Left lobe of liver (tissue), 2 donors: ENCODE measurements at places on chromosomes 3 and 15. TPM values are rescaled to one million over a fixed set of nuclear protein-coding genes. Genes with fewer than 3 reads are reported as not detected.

DNA sequence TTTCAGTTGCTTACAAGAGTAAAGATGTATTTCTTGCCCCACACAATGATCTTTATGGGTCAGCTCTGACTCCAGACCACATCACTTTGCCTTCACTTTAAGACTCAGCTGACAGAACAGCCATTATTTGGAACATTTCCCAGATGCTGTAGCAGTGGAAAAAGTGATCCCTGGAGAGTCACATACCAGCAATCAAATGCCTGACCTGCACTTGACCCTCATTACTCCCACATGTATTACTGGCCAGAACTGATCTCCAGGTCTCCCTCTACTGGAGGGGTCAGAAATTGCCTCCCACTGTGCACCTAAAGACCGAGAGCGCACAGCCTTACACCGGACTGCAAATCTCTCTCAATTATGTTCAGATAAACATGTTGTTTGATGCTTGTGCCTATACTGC is 88.6 kb upstream of the ZNF385D start:
- no peak for DNase-seq

GRCh38 chr3:156535162-156535627 is 19.7 kb downstream of the SSR3 start:
- peak; percentile 49 for DNase-seq

- DNase-seq = no peak
Measured at GRCh38 chr3:127410137-127410488, 122.3 kb upstream of the PRR20G start.

- no peak for DNase-seq
Measured at GRCh38 chr3:111858642-111859041, 423 bp upstream of the PHLDB2 start.

- no peak for DNase-seq
Measured at GRCh38 chr3:18370672-18371071, 54.5 kb downstream of the SATB1 start.

GRCh38 chr15:60536314-60536713 is 57.4 kb upstream of the ICE2 start:
- no peak for DNase-seq

DNA sequence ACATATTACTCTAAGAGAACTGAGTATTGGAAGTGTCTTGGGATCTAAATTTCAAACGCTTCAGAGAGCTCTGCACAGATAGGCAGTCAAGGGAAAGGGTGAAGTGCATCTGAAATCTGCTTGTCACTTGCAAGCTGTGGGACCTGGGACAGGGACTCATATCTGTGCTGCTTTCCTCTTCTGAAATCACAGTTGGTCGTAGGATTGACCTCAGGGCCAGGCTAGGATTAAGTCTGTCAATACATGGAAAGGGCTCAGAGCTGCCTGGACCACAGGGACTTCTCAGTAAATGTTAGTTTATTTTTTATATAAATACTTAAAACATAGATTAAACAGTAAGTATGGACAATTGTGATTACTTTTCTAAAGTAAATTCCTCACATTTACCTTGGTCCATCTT is 74.7 kb upstream of the CMTM7 start:
- DNase-seq = no peak

DNA sequence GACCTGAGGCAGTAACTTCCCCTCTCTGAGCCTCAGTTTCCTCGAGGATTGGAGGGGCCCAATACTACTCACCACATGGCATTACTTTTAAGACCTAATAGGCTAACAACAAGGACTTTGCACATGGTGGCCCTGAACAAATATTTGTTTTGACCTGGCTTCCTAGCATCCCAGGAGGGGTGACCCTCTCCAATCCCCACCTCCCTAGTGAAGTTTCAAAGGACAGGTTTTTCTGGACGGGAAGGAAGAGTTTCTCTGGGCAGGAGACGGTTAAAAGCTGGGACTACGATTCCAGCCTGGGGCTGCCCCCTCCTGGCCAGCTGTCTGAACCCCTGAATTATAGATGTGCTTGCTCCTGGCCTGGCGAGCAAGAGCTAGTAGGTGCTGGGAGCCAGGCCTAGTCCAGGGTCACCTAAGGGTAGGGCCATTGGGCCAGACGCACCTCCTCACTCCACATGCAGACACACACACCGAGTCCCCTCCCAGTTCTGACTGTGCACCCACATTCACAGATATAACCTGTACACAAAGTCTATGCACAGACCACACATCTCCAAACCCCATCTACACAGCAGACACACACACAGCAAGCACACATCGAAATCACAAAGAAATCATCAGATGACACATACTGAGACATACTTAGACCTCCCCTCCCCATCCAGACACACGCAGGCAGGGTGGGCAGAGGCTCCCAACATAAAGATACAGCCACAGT is 2.7 kb upstream of the ISL2 start:
- DNase-seq = no peak

The MYRIP gene
- total RNA-seq = 12.7 TPM

DNA sequence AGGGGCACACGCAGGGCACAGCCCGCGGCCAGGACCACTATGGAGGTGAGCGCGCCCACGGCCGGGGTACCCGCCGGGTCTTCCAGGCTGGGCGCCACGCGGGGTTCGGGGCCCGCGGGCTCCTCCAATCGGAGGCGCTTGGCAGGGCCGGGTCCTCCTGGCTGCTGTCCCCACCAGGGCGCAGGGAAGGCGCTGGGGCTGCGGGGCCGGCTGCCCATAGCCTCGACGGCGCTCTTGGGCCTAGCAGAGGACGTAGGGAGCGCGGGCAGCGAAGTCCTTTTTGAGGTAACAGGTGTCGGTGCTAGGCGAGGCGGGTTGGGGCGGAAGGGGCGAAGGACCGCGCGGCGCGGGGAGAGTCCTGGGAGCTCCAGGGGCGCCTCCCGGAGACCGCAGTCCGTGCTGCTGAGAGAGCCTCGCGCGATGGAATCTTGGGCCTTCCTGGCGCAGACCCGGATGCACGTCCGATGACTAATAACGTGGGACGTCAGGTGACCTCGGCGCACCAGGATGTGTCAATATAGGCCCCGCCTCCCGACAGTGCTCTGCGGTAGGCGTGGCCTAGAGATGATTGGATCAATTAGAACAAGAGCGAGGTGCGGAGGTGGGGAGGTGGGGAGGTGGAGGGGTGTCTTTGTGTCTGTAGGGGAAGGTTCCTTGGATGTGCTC is at the start of gene PRR23A:
PRR23A (minus strand) TSS at position 218 of the 666 bp plus-strand sequence; CDS start at position 218, 0 bp downstream.
- DNase-seq = no peak

GRCh38 chr15:76711351-76711827 is 193.8 kb downstream of the SCAPER start:
- no peak for DNase-seq

DNA sequence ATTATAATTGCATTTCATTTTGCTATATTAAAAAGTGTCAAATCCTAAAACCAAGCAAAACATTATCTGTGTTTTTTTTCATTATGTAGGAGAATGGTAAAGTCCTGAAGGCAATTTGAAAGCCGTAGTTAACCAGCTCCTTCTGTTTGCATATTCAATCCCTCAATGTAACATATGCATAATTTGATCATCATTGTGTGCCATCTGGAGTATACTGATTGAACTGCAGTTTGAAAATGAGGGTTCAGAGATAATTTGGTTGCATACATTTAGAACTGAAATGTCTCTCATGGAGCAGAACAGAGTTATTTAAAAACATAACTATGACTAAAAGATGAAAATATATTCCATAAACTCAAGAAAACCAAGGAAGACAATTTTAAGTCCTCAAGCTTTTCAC is 518.6 kb downstream of the GBE1 start:
- no peak for DNase-seq

The SCAANT1 gene
- total RNA-seq = not detected

DNA sequence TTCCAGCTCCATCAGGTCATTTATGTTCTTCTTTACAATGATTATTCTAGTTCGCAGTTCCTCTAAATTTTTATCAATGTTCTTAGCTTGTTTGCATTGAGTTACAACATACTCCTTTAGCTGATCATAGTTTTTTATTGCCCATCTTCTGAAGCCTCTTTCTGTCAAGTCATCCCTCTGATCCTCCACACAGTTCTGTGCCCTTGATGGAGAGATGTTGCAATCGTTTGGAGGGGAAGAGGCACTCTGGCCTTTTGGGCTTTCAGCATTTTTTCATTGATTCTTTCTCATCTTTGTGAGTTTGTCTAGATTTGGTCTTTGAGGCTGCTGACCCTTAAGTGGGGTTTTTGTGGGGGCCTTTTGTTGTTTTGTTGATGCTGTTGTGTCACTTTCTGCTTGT is 234.6 kb upstream of the CBLB start:
- no peak for DNase-seq

DNA sequence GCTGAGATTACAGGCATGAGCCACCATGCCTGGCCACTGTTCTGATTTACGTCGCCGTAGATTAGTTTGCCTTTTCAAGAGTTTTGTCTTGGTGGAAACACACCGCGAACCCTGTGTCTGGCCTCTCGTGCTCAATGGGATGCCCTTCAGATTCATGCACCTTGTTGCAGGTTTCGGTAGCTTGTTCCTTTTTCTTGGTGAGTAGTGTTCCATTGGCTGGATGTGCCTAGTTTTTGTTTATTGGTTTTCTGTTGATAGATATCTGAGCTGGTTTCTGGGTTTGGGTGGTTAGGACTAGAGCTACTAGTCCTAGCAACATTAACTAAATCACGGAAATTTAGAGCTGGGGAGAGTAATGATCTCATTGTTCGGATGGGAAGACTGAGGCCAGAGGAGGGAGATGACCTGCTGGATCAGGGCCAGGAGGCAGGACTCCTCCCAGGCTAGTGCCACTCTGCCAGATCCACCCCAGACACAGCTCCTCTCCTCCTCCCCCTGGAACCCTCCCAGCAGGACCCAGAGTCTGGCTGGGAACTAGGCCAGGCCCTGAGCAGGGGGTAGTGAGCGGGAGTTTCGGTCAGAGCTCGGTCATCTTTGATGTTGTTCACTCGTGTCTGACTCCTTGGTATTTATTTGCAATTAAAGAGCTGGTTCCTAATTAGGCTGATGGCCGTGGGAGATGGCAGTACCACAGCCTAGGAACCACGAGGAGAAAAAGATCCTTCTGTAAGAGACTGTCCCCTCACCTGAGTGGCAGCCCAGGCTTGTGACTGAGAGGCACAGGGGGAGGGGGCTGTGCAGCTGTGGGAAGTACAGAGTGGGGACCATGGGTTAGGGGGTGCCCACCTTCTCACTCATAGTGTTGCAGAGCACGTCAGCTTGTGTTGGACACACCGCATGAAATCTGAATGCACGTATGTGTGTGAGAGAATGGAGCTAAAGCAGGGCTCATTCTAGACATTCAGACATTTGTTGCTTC is 73.4 kb downstream of the SMAD6 start:
- no peak for DNase-seq

DNA sequence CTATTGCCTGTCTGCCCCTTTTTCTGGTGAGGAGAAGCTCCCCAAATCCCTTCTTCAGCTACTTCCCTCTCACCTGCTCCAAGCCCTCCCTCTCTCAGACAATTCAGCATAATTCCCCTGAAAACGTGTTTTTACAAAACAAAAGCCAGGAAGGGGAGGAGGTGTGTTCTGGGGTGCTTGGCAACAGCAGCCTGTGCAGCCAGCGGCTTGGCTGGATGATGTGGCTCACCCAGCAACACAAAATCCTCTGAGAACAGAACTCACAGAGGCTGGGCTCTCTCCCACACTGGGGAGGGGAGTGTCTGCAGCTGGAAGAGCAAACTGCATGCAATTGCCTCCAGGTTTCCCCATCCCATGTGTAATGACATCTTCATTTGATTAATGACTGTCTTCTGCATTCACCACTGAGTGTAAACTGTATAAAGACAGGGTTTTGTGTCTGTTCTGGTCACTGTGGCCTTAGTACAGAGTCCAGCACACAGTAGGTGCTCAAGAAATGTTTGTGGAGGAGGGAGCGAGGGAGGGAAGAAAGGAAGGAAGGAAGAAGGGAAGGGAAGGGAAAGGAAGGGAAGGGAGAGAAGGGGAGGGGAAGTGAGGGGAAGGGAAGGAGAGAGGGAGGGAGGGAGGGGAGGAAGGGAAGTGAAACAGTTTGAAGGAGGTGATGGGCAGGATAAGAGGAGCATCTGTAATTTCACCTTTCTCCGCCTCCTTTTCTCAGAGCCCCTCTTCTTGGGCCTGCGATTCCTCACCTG is 70.1 kb upstream of the GLCE start:
- no peak for DNase-seq

GRCh38 chr3:124461838-124462632 is 268.2 kb upstream of the UMPS start:
- no peak for DNase-seq

The GMNC gene
- 7.3 TPM for total RNA-seq

The PRRT3 gene
- total RNA-seq = 0.50 TPM

DNA sequence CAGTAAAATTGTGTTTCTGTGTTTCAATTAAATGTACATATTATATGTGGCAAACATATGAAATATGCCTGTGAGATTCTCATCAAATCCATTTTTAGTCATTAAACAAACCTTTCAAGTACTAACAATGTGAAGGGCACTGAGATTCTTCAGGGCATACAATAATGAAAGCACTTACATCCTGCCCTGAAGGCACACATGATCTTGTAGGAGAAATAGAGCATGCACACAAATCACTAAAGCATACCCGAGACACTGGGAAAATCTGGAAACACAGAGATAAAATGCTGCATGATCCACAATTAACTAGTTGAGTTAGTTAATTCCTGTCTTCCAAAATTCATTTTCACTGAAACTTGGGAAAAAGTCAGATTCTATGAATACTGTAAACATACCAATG is 810.5 kb upstream of the NECTIN3 start:
- no peak for DNase-seq

DNA sequence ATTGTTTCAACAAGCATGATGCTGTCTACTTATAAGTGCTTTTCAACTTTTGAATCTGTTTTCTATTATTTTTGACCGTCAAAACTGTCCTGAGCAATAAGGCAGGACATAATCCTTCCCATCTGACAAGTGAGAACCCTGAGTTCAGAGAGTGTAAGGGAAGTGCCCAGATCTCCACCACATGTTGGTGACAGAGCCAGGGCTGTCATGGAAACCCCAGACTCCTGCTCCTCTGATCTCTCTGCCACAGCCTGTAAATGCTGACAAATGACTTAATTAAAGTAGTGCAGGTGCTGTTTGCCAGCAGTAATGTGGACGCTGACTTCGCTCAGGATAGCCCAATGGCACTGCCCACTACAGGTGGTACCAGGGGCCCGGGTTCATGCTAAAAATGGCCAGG is 40.3 kb downstream of the SPSB4 start:
- no peak for DNase-seq

The RPN1 gene
- total RNA-seq = 198 TPM

- DNase-seq = no peak
Measured at GRCh38 chr3:33364531-33365128, 75.6 kb downstream of the UBP1 start.

The MSL2 gene
- 14.5 TPM for total RNA-seq

- no peak for DNase-seq
Measured at GRCh38 chr3:177421481-177421785, 224.2 kb upstream of the TBL1XR1 start.

- no peak for DNase-seq
Measured at GRCh38 chr15:94375997-94376396, 144.6 kb downstream of the MCTP2 start.

GRCh38 chr15:69606921-69607500 is 154.4 kb downstream of the RPLP1 start:
- peak; percentile 18 for DNase-seq

DNA sequence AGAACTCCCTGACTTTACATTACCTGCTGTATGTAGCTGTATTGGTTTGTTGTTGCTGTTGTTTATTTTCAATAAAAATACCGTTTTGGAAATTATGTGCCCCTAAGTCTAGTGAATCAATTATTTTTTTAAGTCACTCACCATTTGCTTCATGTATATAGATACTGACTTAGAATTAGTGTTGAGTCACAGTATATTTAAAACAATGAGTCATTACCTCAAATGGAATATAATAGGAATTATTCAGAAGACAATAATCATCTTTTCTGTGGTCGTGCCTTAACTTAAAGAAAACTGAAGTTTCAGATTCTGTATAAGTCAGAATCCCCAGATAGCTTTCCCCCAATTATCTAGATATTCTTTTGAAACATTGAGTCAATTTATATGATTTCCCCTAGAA is 21.0 kb upstream of the ALDH1A2 start:
- no peak for DNase-seq
